ENCODE measurements at places on chromosomes 1 and 21.

DNA sequence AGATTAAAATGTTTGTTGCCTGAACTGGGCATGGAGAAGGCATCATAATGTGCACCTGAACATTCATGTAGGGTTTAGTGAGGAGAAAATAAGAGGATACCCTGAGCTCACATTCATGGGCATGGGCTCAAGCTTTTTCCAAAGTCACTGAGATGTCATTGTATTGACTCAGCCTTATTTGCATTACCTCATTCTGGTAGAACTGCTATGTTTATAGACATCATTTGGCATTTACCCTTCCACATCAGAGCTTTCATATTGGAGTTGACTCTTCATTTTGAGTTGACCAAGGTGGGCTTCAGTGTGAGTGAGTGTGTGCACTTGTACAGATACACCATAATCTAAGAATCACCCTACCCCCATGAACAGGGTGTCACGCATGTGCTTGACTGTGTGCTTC is 143.2 kb downstream of the PBX1 start:
- no peaks in the 10 kb centered on the region for H3K36me3 ChIP-seq
- H3K4me1 ChIP-seq, result peaks cover 16% of the 10 kb centered on the region
- no peak for DNase-seq
- no peak overlapping the region for H3K4me3 ChIP-seq
- H3K27ac ChIP-seq, result no peak overlapping the region

GRCh38 chr1:37807555-37808368 is at the start of the genes C1orf122 and YRDC:
Gene C1orf122, plus strand, starts transcription at chr1:37807790. Its CDS starts 615 bp downstream, at chr1:37808405.
Gene YRDC, minus strand, starts transcription at chr1:37808208. Its CDS starts 28 bp downstream, at chr1:37808180.
- peak within 1 kb of the TSS; percentile 70 for H3K4me3 ChIP-seq
- peak within 1 kb of the TSS; percentile 95 for H3K27ac ChIP-seq
- H3K4me1 ChIP-seq, result peaks cover 23% of the 10 kb centered on the region
- peak; percentile 98 for DNase-seq
- H3K36me3 ChIP-seq, result peaks cover 29% of the 10 kb centered on the region

GRCh38 chr21:42937960-42938605 is 12.7 kb upstream of the ERVH48-1 start:
- no peaks in the 10 kb centered on the region for H3K27me3 ChIP-seq
- DNase-seq, result no peak
- no peak overlapping the region for H3K27ac ChIP-seq
- peaks cover 7% of the 10 kb centered on the region for H3K4me1 ChIP-seq
- no peak overlapping the region for H3K4me3 ChIP-seq

GRCh38 chr21:14744368-14744767 is 198.3 kb upstream of the SAMSN1 start:
- no peaks in the 10 kb centered on the region for H3K27me3 ChIP-seq
- H3K4me1 ChIP-seq, result no peaks in the 10 kb centered on the region
- no peak for DNase-seq

DNA sequence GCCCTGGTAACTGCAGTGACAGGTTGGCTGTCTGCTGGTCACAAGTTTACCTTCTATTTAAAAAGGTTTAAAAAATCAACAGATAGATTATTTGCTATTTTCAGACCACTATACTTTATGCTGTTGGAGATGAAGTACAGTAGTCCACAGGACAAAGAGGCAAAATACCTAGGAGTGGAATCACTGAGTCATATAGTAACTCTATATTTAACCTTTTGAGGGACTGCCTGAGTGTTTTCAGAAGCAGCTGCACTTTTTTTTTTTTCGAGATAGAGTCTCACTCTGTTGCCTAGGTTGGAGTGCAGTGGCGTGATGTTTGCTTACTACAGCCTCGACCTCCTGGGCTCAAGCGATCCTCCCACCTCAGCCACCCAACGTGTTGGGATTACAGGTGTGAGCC is 11.7 kb downstream of the CNIH4 start:
- no peaks in the 10 kb centered on the region for H3K27me3 ChIP-seq
- H3K4me3 ChIP-seq, result no peak overlapping the region
- H3K4me1 ChIP-seq, result no peaks in the 10 kb centered on the region
- DNase-seq, result no peak
- peaks cover 46% of the 10 kb centered on the region for H3K36me3 ChIP-seq
- no peak overlapping the region for H3K27ac ChIP-seq

Measured in spinal cord (tissue), 10 donors.